ENCODE measurements at places on chromosomes 7 and 10.

DNA sequence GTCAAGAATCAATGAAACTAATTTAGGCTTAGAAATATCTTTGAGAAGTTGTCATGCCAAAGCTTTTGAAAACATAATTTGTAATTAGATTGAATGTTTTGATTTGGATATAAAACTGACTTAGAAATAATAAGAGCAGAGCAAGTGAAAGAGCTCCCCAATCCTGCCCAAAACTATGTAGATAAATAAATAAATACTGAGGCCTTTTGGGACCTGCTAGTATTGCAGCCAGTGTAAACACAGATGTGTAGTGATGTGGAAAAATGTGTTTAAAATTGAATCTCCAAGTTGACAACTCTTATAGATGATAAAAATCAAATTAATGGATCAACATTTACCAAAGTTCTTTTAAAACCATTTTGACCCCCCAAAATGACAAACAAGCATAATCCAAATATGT is 896.1 kb downstream of the CNTNAP2 start:
- H3K27me3 ChIP-seq = no peaks in the 10 kb centered on the region
- H3K27ac ChIP-seq = no peak overlapping the region
- H3K36me3 ChIP-seq = no peaks in the 10 kb centered on the region
- H3K4me3 ChIP-seq = no peak overlapping the region

GRCh38 chr10:77702166-77702565 is 64.6 kb upstream of the KCNMA1 start:
- no peak for DNase-seq
- no peak overlapping the region for H3K27ac ChIP-seq
- H3K27me3 ChIP-seq = no peaks in the 10 kb centered on the region
- no peaks in the 10 kb centered on the region for H3K36me3 ChIP-seq
- H3K4me3 ChIP-seq = no peak overlapping the region

- H3K27me3 ChIP-seq = no peaks in the 10 kb centered on the region
- DNase-seq = no peak
- no peak overlapping the region for H3K27ac ChIP-seq
- no peak overlapping the region for H3K4me3 ChIP-seq
- H3K36me3 ChIP-seq = no peaks in the 10 kb centered on the region
- peaks cover 14% of the 10 kb centered on the region for H3K4me1 ChIP-seq
These were observed 59.9 kb downstream of the PDGFA start for GRCh38 chr7:459584-460373.

- DNase-seq = peak; percentile 60
- H3K27me3 ChIP-seq = no peaks in the 10 kb centered on the region
- peaks cover 11% of the 10 kb centered on the region for H3K4me1 ChIP-seq
- H3K36me3 ChIP-seq = no peaks in the 10 kb centered on the region
These were observed 20.4 kb downstream of the SH2B2 start for GRCh38 chr7:102306916-102307677.

DNA sequence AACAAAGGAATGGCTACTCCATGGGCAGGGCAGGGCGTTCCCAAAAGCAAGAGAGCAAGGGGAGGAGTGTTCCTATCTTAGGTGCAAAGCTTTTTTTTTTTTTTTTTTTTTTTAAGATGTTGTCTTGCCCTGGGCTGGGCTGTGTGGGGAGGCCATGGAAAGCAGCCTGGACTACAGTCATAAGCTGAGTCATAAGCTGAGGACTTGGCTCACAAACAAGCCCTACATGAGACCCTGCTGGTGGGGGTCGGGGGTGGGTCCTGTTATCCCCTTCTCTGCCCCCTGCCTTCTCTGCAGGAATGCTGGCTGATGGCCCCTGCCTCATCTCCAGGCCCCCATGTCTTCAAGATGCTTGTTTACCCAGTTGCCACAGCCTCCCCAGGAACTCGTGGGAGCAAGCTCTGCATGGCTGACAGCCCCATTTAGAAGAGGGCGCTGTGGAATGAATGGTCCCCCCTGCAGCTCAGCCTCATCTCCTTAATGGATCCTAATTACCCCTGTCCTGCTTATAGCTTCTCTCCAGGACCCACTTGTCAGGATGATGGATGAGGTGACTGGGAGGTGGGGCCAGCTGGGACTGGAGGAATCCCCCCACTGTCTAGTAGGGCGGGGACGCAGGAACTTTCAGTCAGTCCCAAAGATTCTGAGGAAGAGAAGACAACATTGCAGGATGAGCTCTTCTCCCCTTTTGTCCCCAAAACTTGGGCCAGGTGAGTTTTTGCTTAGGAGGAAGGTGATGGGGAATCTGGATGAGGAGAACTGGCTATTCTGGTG is 340.8 kb upstream of the PODXL start:
- DNase-seq = no peak
- peaks cover 60% of the 10 kb centered on the region for H3K27me3 ChIP-seq
- peak overlapping the region; percentile 25 for H3K4me3 ChIP-seq
- H3K4me1 ChIP-seq = peaks cover 18% of the 10 kb centered on the region

- H3K27me3 ChIP-seq = no peaks in the 10 kb centered on the region
- no peak overlapping the region for H3K27ac ChIP-seq
- H3K36me3 ChIP-seq = no peaks in the 10 kb centered on the region
- no peak overlapping the region for H3K4me3 ChIP-seq
- DNase-seq = no peak
These were observed 380.1 kb downstream of the HPSE2 start for GRCh38 chr10:98855403-98856189.

GRCh38 chr10:63553473-63553872 is 32.3 kb downstream of the REEP3 start:
- no peaks in the 10 kb centered on the region for H3K4me1 ChIP-seq
- no peak overlapping the region for H3K4me3 ChIP-seq
- H3K27ac ChIP-seq = no peak overlapping the region
- no peak for DNase-seq

GRCh38 chr7:16298221-16298620 is 123.1 kb downstream of the CRPPA start:
- no peaks in the 10 kb centered on the region for H3K4me1 ChIP-seq
- H3K4me3 ChIP-seq = no peak overlapping the region
- no peaks in the 10 kb centered on the region for H3K36me3 ChIP-seq
- no peak for DNase-seq

- H3K4me1 ChIP-seq = no peaks in the 10 kb centered on the region
- no peaks in the 10 kb centered on the region for H3K27me3 ChIP-seq
- peaks cover 3% of the 10 kb centered on the region for H3K36me3 ChIP-seq
- H3K4me3 ChIP-seq = no peak overlapping the region
These were observed 19.2 kb upstream of the GRB10 start for GRCh38 chr7:50801907-50802306.

- no peak overlapping the region for H3K4me3 ChIP-seq
- H3K27ac ChIP-seq = no peak overlapping the region
- H3K36me3 ChIP-seq = no peaks in the 10 kb centered on the region
- no peak for DNase-seq
- no peaks in the 10 kb centered on the region for H3K27me3 ChIP-seq
These were observed 186.4 kb downstream of the KIF20B start for GRCh38 chr10:89887830-89888229.

DNA sequence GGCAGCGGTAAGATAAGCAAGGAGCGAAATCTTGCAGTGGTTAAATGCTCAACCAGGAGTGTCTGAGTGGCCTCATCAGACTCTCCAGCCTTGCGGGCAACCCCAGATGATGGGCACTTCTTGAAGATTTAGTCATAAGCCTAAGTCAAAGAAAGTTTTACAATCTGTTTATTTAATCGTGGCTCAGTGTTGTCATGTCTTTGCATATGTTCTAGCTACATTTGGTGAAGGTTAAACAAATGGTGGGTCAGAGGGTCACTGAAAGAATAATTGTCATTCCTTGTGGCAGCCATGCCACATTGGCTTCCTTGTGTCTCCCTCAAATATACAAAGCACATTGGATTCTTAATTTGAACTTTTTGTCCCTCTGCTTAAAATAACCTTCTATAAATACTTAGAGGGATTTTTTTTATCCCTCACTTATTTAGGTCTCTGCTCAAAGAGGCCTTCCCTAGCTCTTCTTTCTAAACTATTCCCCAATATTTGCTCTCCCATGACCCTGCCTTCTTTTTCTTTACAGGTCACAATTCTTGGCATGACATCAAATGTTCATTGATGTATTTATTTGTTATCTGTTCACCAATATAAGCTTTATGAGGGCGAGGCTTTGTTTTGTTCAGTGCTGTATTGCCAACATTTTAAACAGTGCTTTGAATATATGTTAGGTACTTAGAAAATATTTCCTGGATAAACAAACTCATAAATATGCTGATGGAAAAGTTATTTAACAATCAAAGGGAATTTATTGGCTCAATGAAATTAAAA is 68.7 kb downstream of the NEUROD6 start:
- H3K27me3 ChIP-seq = no peaks in the 10 kb centered on the region
- no peak for DNase-seq
- H3K36me3 ChIP-seq = no peaks in the 10 kb centered on the region
- no peaks in the 10 kb centered on the region for H3K4me1 ChIP-seq
- H3K4me3 ChIP-seq = no peak overlapping the region
- no peak overlapping the region for H3K27ac ChIP-seq

DNA sequence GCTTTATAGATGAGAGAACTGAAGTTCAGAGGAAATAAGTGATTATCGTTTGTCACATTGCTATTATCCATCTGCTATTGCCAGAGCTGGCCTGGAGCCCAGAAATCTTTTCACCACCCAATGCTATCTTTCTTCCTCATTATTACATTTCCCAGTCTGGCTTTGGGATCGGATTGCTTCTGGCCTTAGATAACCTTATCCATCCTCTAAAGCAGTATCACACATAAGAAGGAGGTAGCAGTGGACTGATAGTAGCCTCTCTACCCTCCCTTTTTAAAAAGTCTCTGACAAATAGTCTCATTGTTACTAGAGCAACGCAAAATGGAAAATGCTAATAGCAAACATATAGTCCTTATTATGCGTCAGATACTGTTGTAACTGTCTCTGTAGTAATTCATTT is 1.3 kb upstream of the CLDN12 start:
- H3K27ac ChIP-seq = no peak overlapping the region
- peaks cover 30% of the 10 kb centered on the region for H3K27me3 ChIP-seq
- H3K4me3 ChIP-seq = no peak overlapping the region
- DNase-seq = no peak
- H3K4me1 ChIP-seq = peaks cover 5% of the 10 kb centered on the region

GRCh38 chr10:16519908-16520861 is 1.5 kb downstream of the C1QL3 start:
- H3K27ac ChIP-seq = no peak overlapping the region
- peak overlapping the region; percentile 82 for H3K4me3 ChIP-seq
- peaks cover 73% of the 10 kb centered on the region for H3K27me3 ChIP-seq
- DNase-seq = peak; percentile 35
- no peaks in the 10 kb centered on the region for H3K36me3 ChIP-seq

- H3K4me3 ChIP-seq = no peak overlapping the region
- no peak for DNase-seq
- peaks cover 16% of the 10 kb centered on the region for H3K4me1 ChIP-seq
These were observed 783.2 kb upstream of the LRRN3 start for GRCh38 chr7:110307776-110308175.

DNA sequence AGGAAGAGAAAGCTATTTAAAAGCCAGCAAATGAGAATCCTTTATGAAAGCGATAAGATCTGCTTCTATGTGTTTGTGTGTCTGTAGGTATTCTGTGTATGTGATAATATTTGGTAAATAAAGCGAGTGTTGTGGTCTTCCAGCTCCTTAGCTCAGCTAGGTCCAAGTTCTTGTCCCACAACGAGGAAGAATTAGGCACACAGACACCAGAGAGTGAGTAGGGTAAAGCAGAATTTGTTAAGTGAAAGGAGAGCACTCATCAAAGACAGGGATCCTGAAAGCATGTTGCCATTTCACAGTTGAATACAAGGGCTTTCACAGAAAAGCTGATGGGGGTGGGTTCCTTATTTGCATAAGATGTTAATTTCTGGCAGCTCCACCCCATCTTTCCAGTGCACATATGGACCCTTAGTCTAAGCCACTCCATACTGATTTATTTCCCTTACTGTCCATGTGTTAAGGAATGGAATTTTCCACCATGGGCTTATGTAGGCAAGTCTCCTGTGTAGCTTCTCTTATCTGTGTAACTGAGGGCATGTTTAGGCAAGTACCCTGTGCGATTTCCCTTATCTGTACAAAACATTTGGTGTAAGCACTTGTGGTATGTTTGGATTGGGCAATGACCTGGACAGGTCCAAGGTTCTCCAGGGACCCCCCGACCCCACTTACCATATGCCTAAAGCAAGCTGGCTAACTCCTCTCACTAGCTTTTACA is 165.9 kb upstream of the VIPR2 start:
- H3K27me3 ChIP-seq = no peaks in the 10 kb centered on the region
- H3K36me3 ChIP-seq = no peaks in the 10 kb centered on the region
- no peak overlapping the region for H3K27ac ChIP-seq
- DNase-seq = no peak
- no peak overlapping the region for H3K4me3 ChIP-seq

GRCh38 chr7:14389595-14389994 is 400.1 kb upstream of the ETV1 start:
- H3K27ac ChIP-seq = no peak overlapping the region
- peaks cover 16% of the 10 kb centered on the region for H3K4me1 ChIP-seq
- no peak for DNase-seq
- H3K27me3 ChIP-seq = no peaks in the 10 kb centered on the region

GRCh38 chr10:66483966-66484365 is 441.9 kb upstream of the LRRTM3 start:
- H3K27me3 ChIP-seq = no peaks in the 10 kb centered on the region
- no peak overlapping the region for H3K27ac ChIP-seq
- H3K36me3 ChIP-seq = no peaks in the 10 kb centered on the region
- DNase-seq = no peak

DNA sequence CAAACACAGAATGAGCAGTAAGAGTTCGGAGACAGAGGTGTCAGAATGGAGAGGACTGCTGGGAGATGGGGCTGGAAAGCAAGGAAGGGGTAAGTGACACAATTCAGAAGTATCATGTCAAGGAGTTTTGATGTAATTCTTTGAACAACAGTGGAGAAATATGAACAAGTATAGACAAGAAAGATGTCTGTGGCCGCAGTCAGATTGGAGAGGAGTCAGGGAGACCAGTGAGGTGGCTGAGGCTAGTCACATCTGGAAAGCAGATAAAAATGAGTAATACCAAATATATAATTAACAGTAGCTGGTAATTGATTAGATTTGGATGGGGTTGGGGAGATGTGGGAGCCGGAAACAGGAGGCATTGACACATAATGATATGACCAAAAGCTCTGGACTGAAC is 540.9 kb downstream of the SUGCT start:
- H3K27ac ChIP-seq = no peak overlapping the region
- no peak for DNase-seq
- no peaks in the 10 kb centered on the region for H3K27me3 ChIP-seq
- H3K4me3 ChIP-seq = no peak overlapping the region

DNA sequence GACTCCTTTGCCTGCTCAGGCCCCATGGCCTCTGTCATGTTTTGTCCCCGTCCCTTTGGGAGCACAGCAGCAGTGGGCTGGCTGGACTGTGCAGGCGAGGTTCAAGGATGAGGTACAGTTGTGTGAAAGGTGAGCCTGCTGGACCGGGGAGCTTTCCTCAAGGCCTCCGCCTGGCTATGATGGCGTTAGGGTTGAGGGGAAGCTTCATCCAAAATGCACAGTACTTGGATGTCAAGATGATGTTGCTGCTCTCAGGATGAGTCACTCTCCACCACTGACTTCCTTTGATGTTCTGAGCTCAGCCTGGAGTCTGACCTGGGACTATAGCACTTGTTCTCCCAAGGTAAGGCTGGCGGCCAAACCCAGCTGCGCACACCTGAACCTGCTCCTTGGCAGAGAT is 152.7 kb upstream of the SHH start:
- H3K4me1 ChIP-seq = no peaks in the 10 kb centered on the region
- DNase-seq = no peak
- no peak overlapping the region for H3K27ac ChIP-seq
- no peak overlapping the region for H3K4me3 ChIP-seq
- no peaks in the 10 kb centered on the region for H3K27me3 ChIP-seq

GRCh38 chr10:36538953-36539586 is 586.3 kb upstream of the ANKRD30A start:
- H3K4me3 ChIP-seq = no peak overlapping the region
- H3K27ac ChIP-seq = no peak overlapping the region
- DNase-seq = no peak
- no peaks in the 10 kb centered on the region for H3K4me1 ChIP-seq

All from neural progenitor cell (in vitro differentiated cells).